ENCODE measurements at places on chromosomes 7 and 10. TPM values are rescaled to one million over a fixed set of nuclear protein-coding genes. Genes with fewer than 3 reads are reported as not detected.
A peak's percentile ranks its signal among the peaks of the same experiment; 100 is the strongest.

GRCh38 chr10:58570979-58571378 is 58.3 kb downstream of the BICC1 start:
- no peaks in the 10 kb centered on the region for H3K27me3 ChIP-seq
- no peak for DNase-seq
- no peak overlapping the region for H3K4me3 ChIP-seq
- H3K27ac ChIP-seq, result no peak overlapping the region

GRCh38 chr7:6637544-6638229 is 569 bp downstream of the ZNF316 start:
- H3K4me1 ChIP-seq, result peaks cover 35% of the 10 kb centered on the region
- H3K36me3 ChIP-seq, result peaks cover 36% of the 10 kb centered on the region
- no peaks in the 10 kb centered on the region for H3K27me3 ChIP-seq
- peak overlapping the region; percentile 81 for H3K4me3 ChIP-seq
- H3K27ac ChIP-seq, result peak overlapping the region; percentile 92

GRCh38 chr7:41110186-41110585 is 592.7 kb downstream of the INHBA start:
- no peaks in the 10 kb centered on the region for H3K4me1 ChIP-seq
- no peak overlapping the region for H3K27ac ChIP-seq
- H3K4me3 ChIP-seq, result no peak overlapping the region
- no peaks in the 10 kb centered on the region for H3K36me3 ChIP-seq

DNA sequence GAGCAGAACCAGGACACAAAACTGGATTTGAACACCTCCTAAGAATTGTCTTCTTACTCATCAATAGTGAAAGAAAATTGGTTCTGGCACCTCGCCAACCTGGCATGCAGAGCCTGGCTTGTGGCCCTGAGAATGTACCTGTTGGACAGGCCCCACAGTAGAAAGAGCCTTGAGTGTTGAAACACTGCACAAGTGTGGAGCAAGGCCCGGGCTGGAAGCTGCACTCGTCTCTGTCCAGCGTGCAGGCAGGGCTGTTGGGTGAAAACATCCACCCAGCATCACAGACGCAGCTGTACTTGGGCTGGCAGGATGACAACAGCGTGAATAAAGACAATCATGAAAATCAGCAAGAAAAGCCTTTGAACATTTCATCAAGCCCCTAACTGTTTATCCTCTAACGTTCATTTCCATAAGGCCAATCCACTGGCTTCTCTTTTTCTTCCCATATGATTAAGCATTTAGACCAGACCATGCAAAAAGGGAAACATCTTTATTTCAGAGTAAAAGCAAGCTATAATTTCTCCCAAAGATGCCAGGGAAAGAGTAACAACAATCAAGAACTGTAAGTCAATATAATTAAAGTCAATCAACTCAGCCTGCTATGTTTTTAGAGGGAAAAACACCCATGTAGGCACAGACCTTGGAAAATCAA is 15.6 kb downstream of the CUBN start:
- H3K27me3 ChIP-seq, result no peaks in the 10 kb centered on the region
- peaks cover 10% of the 10 kb centered on the region for H3K36me3 ChIP-seq
- no peak overlapping the region for H3K4me3 ChIP-seq
- no peak overlapping the region for H3K27ac ChIP-seq

DNA sequence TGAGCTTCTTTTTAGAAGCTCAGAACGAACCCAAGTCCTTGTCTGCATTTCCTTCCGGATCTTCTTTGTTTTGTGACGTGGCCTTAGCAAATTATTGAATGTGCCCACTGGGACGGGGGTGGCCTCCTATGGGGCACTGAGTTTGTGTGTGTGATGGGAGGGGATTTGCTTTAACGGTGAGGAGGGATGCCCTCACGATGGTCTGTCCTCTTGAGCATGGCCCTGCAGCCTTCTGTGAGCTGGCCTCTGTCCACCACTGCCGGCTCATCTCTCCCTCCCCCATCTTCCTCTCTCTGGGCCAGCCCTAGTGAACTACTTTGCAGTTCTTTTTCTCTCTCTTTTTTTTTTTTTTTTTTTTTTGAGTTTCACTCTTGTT is 62.9 kb upstream of the MKRN1 start:
- no peak for DNase-seq
- no peak overlapping the region for H3K27ac ChIP-seq
- peaks cover 10% of the 10 kb centered on the region for H3K27me3 ChIP-seq
- no peak overlapping the region for H3K4me3 ChIP-seq

GRCh38 chr7:13433946-13434345 is 555.5 kb downstream of the ETV1 start:
- no peak overlapping the region for H3K27ac ChIP-seq
- no peaks in the 10 kb centered on the region for H3K27me3 ChIP-seq
- H3K4me1 ChIP-seq, result no peaks in the 10 kb centered on the region
- no peak for DNase-seq

DNA sequence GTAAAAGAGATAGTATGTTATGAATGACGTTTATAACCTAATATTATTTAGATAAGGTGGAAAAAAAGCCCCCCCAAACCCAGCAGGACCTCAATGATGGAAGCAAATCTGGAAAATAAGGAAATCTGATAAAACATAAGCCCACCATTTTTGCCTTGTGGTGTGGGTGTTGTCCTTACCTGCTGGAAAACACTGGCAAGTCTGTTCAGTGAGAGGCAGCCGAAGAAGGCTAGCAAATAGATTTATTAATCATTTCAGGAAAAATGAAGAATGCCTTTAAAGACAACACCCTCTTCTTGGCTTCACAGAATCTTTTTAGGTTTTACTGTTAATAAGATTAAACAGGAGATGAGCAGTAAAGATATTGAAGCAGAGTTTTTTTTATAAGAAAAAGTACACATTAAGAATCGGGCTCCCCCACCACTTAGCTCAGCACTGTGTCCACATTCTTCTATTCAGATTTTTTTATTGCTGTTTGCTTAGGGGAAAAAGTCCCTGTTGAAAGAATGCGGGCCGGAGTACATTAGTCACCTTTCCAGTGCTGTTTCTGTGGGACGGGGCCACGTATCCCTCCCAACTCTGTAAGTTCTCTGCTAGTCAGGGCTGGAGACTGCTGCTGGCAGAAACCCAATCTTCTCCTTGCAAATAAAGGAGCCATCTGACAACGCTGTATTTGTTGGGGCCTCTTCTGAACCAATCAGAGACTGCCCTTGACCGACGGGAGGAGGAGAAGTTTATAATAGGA is 104.1 kb downstream of the EVX1 start:
- peaks cover 11% of the 10 kb centered on the region for H3K27me3 ChIP-seq
- H3K36me3 ChIP-seq, result no peaks in the 10 kb centered on the region
- no peak for DNase-seq
- H3K27ac ChIP-seq, result no peak overlapping the region
- no peak overlapping the region for H3K4me3 ChIP-seq

- H3K36me3 ChIP-seq, result no peaks in the 10 kb centered on the region
- no peaks in the 10 kb centered on the region for H3K4me1 ChIP-seq
- H3K27ac ChIP-seq, result no peak overlapping the region
- peaks cover 11% of the 10 kb centered on the region for H3K27me3 ChIP-seq
- DNase-seq, result no peak
- H3K4me3 ChIP-seq, result no peak overlapping the region
Observed at GRCh38 chr10:6819301-6819700, 239.2 kb upstream of the PRKCQ start.

DNA sequence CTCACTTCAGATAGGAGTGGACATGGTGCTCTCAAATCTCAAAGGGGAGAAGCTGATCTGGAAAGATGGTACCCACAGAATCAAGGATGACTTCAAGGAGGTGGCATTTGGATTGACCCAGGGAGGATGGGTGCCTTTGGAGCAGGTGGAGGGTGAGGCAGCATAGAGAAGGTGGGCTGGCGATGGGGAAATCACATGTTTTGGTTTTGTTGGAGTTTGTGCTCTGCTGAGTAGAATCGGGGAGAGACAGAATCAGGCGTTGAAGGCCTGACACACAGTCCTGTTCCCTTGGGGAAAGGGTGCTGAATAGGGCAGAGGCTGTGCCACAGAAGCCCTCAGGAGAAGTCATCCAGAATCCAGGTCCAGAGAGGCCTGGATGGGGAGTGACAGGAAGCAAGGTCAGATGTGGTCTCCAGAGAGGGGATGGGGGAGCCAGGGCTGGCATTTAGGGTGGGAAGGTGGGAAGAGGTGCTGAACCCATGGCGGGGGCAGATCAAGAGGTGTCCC is 291.1 kb downstream of the GLRX3 start:
- no peaks in the 10 kb centered on the region for H3K27me3 ChIP-seq
- no peak overlapping the region for H3K4me3 ChIP-seq
- DNase-seq, result no peak
- H3K27ac ChIP-seq, result no peak overlapping the region
- no peaks in the 10 kb centered on the region for H3K4me1 ChIP-seq

The PNLIPRP3 gene
- not detected for total RNA-seq

The GPR85 gene
- not detected for total RNA-seq

The GFRA1 gene
- not detected for total RNA-seq

The CPED1 gene
- total RNA-seq, result not detected
